Cerebellum (tissue), 4 donors: ENCODE measurements at places on chromosomes 1 and 21.

DNA sequence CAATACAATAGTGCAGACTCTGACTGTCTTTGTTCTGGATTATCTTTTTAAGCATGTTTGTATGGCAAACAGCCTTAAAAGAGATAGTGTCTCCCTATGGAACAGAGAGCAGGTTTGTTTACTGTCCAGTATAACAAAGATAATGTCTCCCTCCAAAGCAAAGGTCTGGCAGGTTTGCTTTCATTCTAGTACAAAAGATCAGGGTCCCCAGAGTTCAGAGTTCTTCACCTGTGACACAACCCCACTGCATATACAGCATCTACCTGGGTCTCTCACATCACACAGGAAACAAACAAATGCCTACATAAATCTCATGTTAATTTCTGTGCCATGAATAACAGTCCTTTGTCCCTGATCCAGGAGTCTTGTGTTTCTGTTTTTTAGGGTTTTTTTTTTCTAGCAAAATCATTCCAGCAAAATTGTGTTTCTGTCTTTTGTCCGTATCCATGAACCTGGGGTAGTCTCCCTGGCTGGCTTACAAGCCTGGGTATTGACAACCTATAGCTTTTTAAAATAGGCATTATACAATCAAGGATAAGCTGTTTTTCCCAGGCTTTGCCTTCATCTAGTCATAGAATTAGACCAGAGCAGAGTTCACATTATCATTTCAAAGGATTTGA is 89.4 kb upstream of the PTBP2 start:
- DNase-seq = no peak

DNA sequence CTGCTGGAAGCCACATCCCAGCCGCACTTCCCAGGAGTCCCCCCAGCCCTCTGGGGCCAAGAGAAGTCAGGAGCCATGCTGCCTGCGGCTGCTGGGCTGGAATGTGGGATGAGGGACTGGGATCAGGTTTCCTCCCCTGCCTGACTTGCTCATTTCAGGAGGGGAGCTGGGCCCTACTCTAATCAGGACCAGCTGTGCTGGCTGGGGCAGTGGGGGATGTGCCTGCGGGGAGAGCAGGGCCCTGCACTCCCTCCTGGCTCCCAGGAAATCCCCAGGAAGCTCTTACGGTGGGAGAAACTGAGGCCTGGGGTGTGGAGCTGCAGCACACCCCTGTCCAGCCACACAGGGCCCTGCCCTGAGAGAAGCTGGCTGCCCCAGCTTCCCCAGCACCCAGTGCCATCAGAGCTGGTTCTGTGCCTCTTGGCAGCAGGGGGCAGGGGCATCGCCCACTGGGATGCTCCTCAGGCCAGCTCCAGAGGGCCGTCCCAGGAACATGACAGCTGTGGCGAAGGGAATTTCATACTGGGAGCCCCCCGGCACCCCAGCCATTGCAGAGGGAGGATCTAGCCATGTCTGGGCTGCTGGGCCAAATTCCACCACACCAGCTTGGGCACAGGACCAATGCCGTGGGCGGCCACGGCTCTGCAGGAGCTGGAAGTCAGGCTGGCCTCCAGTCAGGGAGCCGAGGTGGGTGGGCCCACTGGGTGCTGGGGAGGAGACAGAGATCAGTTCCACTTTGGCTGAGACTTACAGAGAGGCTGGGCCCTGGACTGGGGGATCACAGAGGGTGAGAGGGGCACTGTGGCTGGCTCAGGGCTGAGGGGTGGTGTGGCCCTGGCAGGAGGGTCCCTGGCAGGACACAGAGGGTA is 21.3 kb upstream of the PRSS38 start:
- DNase-seq = no peak

- DNase-seq = no peak
These were observed 23.4 kb downstream of the ARHGEF19 start for GRCh38 chr1:16189003-16189402.

GRCh38 chr1:37146071-37146470 is 111.8 kb upstream of the GRIK3 start:
- no peak for DNase-seq

- no peak for DNase-seq
These were observed 32.5 kb upstream of the ASPM start for GRCh38 chr1:197178998-197179397.

DNA sequence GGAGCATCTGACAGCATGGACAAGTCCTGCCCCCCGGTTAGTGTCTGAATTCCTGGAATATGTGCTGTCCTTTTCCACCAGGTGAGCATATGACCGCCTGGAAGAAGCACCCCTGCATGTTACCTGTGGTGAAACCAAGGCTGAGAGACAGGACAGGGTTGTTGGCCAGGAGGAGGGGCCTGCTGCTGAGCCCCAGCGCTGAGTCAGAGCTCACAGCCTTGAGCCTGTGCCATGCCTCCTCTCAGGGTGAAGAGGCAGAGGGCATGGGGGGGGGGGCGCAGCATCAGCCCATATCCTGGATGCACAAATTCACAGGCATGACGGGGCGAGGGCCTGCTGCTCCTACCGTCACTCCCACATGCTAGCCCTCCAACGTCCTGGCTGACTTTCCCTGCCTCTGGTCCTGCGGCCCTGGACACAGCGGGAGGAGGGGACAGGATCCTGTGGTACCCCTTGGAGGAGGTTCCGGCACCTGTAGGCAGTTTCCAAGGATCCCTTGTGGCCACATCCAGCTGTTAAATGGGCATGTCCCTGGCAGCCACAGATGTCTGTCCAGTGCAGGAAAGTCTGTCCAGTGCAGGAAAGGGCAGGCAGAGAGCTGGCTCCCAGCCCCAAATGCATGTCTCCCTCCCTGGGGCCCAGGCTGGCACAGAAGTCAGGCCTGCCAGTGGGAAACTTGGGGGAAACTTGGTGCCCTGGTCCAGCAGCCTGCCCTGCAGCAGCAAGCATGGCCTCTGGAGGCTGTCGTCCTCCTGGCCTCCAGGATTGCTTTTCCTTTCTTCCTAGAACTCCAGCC is 23.9 kb downstream of the TTC34 start:
- no peak for DNase-seq

DNA sequence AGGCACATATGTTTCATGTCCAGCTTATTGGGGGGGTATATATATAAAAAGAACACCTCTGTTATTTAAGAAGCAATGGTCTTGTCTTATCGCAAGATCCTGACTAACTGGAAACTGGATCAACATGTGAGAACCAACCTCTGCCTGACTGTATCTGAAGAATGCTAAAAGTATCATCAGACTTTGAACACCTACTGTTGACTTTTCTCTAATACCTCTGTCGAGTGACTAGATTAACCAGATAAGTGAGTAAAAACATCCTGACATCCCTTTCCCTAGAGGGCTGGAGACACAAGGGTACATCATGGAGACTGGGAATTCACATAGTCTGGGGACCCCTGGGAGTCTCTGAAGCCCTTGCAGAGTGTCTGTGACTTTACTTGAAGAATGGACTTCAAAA is 26.3 kb upstream of the PIGC start:
- DNase-seq = no peak

DNA sequence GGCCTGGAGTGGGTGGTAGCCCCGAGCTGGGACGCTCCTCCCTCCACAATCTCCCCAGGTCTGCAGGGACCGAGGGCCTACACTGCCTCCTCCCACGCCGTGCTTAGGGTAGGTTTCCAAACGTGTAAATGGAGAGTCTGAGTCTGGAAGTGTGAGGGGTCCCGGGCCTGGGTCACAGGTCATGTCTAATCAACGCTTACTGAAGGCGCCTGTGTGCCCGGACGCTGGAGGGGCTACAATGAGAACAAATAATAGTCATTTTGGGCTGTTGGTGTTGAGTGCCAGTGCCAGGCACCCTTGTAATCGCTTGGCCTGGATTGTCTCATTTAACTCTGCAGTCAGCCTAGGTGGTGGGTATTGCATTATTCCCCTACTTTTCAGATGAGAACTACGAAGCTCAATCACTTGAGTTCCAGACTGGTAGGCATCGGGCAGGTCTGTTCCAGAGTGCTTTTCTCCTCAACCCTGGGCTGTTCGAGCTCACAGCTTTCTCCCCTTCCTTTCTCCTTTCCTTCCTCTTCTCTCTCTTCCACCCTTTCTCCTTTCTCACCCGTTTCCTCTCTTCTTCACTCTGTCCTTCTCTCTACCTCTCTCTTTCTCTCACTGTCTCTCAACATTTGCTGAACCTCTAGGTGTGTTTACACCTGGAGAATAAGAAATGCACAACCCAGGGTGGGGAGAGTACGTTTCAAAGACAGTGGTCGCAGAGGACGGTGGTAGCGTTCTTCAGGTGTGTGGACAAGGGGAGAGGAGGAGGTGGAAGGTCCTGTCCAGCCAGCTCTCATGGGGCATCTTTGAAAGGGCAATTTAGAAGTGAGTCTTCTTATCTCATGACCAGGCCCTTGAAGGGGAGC is 883 bp downstream of the SLC66A1 start:
- peak; percentile 36 for DNase-seq
